ENCODE measurements at places on chromosomes 13 and 19. TPM values are rescaled to one million over a fixed set of nuclear protein-coding genes. Genes with fewer than 3 reads are reported as not detected.

The TBXA2R gene
- total RNA-seq, result not detected

The PLK5 gene
- not detected for total RNA-seq

The CGB5 gene
- total RNA-seq, result 1.9 TPM

The ZSCAN22 gene
- total RNA-seq, result not detected

The SPC24 gene
- 50.9 TPM for total RNA-seq

The TMEM238 gene
- 40.4 TPM for total RNA-seq

The ZNF66 gene
- 4.9 TPM for total RNA-seq

The PEG3 gene
- total RNA-seq, result not detected

The CD22 gene
- total RNA-seq, result 29.8 TPM

The CCDC8 gene
- total RNA-seq, result 3.9 TPM

DNA sequence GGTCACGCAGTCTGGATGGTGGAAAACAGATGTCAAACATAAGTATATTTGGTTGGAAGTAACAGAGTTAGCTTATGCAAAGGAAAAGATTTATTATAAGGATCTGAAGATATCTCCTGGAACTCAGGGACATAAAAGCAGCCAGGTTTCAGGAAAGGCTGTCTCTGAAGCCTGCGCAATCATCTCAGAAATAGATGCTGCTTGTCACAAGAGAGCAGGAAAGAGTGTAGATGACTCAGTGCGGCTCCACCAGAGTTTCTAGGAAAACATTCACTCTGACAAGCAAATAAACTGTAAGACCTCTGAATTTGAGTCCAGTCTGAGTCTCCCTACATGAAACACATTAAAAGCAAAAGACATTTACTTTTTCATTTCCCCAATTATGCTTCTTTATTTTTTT lies 220.4 kb upstream of the HTR2A start:
- no peaks in the 10 kb centered on the region for H3K27me3 ChIP-seq
- no peaks in the 10 kb centered on the region for H3K36me3 ChIP-seq
- no peak for DNase-seq
- H3K27ac ChIP-seq, result no peak overlapping the region
- H3K4me1 ChIP-seq, result no peaks in the 10 kb centered on the region

DNA sequence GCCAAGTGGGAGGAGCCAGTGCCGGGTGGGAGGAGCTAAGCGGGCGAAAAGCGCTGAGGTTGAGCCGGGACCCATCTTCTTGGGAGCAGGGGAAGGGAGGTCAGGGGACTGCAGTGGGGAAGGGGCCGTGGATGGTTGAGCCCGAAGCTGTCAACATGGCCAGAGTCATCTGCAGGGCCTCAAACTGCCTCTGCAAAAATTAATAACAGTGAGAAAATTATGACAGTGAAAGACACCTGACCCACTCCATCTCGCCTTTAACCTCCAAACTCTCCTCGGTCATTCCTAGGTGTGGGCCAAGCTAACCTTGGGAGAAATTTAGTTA lies 30.1 kb downstream of the ZNF557 start:
- H3K27ac ChIP-seq, result no peak overlapping the region
- no peaks in the 10 kb centered on the region for H3K36me3 ChIP-seq
- DNase-seq, result no peak
- H3K4me1 ChIP-seq, result 0 out of 2 replicates have a peak, but pooled peaks cover 4% of the 10 kb centered on the region
- no peaks in the 10 kb centered on the region for H3K27me3 ChIP-seq
- peak overlapping the region; percentile 79 for H3K4me3 ChIP-seq

DNA sequence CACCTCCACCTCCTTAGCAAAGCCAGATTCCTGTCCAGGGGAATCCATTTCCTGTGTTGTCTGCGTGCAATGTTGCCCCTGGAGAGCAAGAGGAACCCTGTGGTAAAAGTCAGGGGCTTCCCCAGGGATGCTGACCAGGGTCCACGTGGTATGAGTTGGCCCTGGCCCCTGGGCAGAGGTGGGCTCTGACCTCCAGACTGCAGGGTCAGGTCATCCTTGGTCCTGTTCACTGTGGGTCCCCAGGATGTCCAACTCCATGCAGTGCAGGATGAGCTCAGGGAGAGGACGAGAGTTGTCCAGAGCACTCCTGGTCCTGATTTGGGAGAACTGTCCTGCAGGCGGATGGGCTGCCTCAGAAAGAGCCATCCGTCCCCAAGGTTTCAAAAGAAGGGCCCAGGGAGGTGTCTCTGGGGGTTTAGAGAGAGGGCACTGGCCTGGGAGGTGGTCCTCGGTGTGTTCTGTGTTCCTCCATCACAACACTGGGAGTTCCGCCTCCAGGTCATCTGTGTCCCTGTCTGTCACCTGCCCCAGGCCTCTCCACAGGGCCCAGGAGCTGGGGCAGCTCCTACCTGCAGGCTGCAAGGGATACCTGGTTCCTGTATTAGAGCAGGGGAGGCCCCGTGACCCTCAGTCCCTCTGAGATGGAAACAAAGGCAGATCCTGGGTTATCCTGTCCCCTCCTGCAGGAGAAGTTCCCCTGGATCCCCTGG lies 1.2 kb upstream of the CEACAM4 start:
- peaks cover 87% of the 10 kb centered on the region for H3K27me3 ChIP-seq
- no peaks in the 10 kb centered on the region for H3K4me1 ChIP-seq
- no peak overlapping the region for H3K4me3 ChIP-seq
- no peaks in the 10 kb centered on the region for H3K36me3 ChIP-seq

DNA sequence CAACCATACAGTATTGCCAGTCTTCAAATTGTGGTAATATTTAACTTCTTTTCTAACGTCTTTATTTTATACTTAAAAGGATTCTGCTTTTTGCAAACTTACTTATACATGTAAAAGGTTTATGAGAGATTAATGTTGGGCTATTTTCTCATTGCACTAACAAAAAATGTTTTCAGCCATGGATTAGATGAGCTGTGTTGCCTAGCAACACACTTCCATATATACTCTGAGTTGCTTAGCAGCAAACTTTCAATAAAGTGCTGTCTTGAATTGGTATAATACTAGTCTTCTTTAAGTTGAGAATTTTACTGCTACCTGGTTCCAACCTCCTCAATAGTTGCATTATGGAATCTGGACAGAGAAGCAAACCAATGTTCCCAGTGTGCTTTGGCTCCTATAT lies 777.4 kb upstream of the PCDH9 start:
- no peaks in the 10 kb centered on the region for H3K4me1 ChIP-seq
- no peaks in the 10 kb centered on the region for H3K36me3 ChIP-seq
- no peak for DNase-seq

DNA sequence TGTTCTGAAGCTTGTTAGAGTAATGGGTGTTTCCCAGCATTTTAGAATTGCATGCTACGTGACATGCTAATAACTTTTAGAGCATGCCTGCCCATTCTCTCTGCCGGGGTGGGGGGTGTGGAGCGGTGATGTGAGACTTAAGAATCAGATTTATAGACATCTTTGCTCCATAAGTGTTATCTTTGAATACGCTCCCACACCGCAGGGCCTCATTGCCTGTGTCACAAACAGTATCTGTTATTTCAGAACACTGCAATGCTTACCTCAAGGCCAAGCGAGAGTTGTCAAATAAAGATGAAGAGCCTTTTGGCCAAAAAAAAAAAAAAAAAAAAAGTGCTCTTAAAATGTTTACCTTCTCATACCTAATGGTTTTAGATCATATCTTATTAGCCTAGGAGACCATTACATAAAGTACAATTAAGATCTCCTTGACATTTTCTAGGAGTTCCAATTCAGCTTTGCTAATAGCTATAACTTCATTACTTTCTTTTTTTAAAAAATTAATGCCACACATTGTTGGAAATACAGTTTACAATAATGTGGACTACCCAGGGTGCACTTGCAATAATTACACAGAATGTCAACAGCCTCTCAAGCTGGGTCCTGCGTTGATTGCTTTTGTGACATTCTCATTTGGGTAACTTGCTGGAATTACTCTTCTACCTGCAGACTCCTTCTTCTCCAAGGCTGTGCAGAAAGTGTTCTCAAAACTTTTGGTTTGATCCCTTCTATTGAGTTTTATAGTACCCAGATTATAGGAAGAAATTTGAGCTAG lies 525.3 kb downstream of the KLF12 start:
- peaks cover 6% of the 10 kb centered on the region for H3K4me1 ChIP-seq
- no peaks in the 10 kb centered on the region for H3K36me3 ChIP-seq
- DNase-seq, result no peak
- no peak overlapping the region for H3K27ac ChIP-seq
- no peaks in the 10 kb centered on the region for H3K27me3 ChIP-seq

GRCh38 chr13:100213576-100213975 lies 124.7 kb downstream of the PCCA start:
- no peak overlapping the region for H3K4me3 ChIP-seq
- H3K36me3 ChIP-seq, result 0 out of 2 replicates have a peak, but pooled peaks cover 5% of the 10 kb centered on the region
- H3K27me3 ChIP-seq, result no peaks in the 10 kb centered on the region
- no peaks in the 10 kb centered on the region for H3K4me1 ChIP-seq

- no peaks in the 10 kb centered on the region for H3K36me3 ChIP-seq
- no peaks in the 10 kb centered on the region for H3K4me1 ChIP-seq
- no peak overlapping the region for H3K27ac ChIP-seq
- DNase-seq, result no peak
Observed at GRCh38 chr13:112448621-112449544, 72.7 kb downstream of the SPACA7 start.

GRCh38 chr19:13762635-13763235 lies 1.6 kb upstream of the MRI1 start:
- H3K36me3 ChIP-seq, result peaks cover 11% of the 10 kb centered on the region
- no peaks in the 10 kb centered on the region for H3K27me3 ChIP-seq
- H3K27ac ChIP-seq, result no peak overlapping the region
- no peak for DNase-seq
- H3K4me1 ChIP-seq, result peaks cover 9% of the 10 kb centered on the region

DNA sequence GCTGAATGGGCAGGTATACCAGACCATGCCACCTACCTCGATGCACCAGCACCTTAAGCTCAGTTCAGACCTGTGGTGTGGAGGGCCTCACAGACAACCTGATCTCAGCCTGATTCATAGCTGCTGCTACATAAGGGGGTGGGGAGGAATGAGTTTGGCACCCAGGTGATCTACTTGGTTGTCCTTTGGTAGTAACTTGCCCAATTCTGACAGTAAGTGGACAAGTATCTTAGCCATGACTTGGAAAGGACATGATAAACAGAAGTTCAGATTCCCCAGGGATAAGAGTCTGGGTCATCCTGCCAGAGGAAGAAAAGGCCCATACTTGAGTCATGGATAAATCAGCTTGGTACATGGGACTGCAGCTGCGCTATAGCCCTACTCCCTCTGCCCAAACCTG lies 28.4 kb upstream of the SOHLH2 start:
- H3K27me3 ChIP-seq, result no peaks in the 10 kb centered on the region
- H3K27ac ChIP-seq, result no peak overlapping the region
- H3K36me3 ChIP-seq, result no peaks in the 10 kb centered on the region

DNA sequence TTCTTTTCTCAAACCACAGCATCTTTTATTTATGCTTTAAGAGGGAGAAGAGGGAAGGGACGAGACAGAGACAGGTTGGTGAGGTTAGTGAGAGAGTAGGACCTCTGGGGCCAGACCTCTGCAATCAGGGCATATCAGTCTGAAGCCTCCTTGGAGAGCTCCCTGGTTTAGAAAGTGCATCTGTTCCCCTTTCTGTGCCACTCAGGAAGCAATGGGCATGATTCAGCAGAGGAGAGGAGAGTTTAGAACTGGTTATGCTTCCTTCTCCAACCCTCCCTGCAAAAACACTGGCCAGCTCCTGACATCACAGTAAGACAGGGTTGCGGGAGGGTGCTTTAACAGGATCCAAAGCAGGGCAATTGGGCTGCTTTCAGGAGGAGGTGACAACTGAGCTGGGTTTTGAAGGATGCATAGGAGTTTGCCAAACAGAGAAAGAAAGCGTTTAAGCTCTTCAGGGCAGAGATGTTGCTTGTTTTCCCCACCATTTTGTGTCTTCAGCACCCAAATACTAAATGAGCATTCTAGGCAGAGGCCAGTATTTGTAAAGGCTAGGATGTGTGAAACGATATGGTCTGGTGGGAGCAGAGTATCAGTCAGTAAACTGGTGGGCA lies 33.1 kb downstream of the CERS4 start:
- H3K4me1 ChIP-seq, result peaks cover 13% of the 10 kb centered on the region
- no peak overlapping the region for H3K27ac ChIP-seq
- H3K4me3 ChIP-seq, result no peak overlapping the region

DNA sequence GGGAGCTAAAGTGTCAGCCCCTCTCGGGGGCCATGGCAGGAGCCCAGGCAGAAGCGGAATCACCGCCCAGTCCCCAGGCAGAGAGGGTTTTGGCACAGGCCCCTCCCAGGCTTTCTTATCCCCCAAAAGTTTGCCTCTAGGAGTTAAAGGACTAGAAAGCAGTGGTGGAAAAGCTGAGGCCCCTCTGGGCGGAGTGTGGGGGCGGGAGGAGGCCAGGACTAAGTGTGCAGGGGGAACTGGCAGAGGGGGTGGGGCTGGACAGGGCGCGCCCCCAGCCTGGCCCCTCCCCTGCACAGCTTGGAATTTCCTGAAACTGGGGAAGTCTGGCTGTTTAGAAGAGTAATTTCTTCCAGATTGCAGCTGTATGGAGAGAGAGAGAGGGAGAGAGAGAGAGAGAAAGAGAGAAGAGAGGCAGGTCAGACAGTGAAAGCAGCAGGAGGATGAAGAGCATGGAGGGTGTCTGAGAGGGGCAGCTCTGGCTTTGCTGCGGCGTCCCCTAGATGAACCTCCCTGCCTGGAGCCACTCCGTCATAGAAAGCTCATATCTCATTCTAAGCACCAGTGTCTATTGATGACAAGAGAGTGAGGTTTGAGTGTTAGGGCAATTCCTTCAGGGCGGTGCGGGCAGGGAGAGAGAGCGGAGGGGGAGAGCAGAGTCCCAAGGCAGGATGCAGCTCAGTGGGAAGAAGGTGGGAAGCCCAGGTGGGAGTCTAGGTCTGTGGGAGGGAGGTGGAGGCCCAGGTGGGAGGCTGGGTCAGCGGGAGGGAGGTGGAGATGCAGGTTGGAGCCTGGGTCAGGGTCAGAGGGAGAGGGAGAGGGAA lies at the start of gene CDC42EP5:
Gene CDC42EP5, minus strand, starts transcription at position 226 of the 821 bp plus-strand sequence. CDS start 7,749 bp downstream, outside the sequence.
- peaks cover 18% of the 10 kb centered on the region for H3K27me3 ChIP-seq
- H3K36me3 ChIP-seq, result no peaks in the 10 kb centered on the region
- peak; percentile 60 for DNase-seq

GRCh38 chr13:77595166-77595810 lies 59.8 kb downstream of the SCEL start:
- 0 out of 2 replicates have a peak, but pooled peaks cover 3% of the 10 kb centered on the region for H3K36me3 ChIP-seq
- no peak overlapping the region for H3K4me3 ChIP-seq
- H3K4me1 ChIP-seq, result no peaks in the 10 kb centered on the region
- no peak overlapping the region for H3K27ac ChIP-seq

- DNase-seq, result peak; percentile 27
- no peaks in the 10 kb centered on the region for H3K36me3 ChIP-seq
- H3K4me1 ChIP-seq, result peaks cover 7% of the 10 kb centered on the region
- no peak overlapping the region for H3K27ac ChIP-seq
Observed at GRCh38 chr13:43132257-43132656, 108.9 kb downstream of the DNAJC15 start.

GRCh38 chr13:60412909-60413616 lies 16.0 kb downstream of the TDRD3 start:
- no peaks in the 10 kb centered on the region for H3K4me1 ChIP-seq
- no peak overlapping the region for H3K27ac ChIP-seq
- no peak for DNase-seq
- no peaks in the 10 kb centered on the region for H3K36me3 ChIP-seq
- H3K27me3 ChIP-seq, result no peaks in the 10 kb centered on the region

All from PC-9 (cell line).